Stimulated activated CD8-positive, alpha-beta memory T cell treated with anti-CD3 and anti-CD28 coated beads, Interleukin-2, amount 100 ng/mL, for 1 hour (primary cell): ENCODE measurements at places on chromosomes 2 and 18.

GRCh38 chr2:73297586-73297985 lies 4.2 kb upstream of the EGR4 start:
- no peak for DNase-seq

DNA sequence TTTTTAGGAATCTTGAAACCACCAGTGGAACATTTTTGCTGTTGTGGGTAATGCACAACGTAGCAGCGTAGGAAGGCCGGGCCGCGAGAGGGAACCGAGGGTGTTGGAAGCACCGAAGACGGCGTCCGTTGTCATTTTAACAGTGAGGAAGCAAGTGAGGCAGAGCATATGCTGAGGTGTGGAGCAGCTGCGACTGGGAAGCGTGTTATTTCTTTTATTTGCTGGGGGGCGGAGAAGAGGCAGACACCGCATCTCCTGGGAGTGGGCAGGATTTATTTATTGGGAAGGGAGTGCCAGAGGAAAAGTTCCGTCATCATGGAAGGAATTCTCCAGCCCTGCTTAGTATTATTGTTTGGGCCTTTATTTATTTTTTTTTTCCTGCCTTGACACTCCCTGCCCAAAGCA lies 232.8 kb downstream of the KLHL29 start:
- DNase-seq: no peak

DNA sequence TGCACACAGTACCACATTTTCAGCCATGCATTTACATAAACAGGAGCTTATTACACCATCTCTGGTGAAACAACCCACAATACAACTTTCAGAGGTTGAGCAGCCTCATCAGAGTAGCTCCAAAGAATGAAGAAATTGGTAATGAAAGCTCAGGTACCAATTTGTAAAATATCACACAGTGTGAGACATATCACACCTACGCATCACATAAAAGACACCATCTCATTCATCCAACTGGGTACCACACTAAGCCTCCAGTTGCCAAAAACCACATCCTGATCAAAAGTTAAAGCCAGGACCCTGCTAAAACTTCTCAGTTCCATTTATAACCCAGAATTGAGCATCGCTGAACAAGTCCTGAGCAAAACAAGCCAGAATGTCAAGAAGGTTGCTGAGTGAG lies 4.6 kb downstream of the TMEM163 start:
- no peak for DNase-seq

DNA sequence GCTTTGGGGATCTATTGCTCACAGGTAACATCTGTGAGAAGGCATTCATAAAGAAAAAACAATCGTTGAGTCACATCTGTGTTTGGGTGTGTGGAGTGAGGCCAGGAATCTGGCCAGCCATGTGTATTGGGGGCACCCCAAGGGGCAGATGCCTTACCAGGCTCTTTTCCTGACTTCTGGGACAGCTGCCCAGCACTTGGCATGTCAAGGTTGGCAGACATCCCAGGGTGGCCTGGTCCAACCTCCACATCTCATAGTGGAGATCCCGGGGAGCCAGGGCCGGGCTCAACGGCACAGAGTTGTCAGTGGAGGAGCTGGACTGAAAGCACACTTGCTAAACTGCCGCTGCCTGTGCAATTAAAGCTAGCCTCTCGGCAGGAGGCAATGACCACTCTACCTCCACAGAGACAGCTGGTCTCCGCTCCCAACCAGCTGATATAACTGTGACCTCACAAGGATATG lies 75.3 kb upstream of the MGAT4A start:
- DNase-seq: no peak

- no peak for DNase-seq
These were observed 126.9 kb upstream of the PXDN start for GRCh38 chr2:1871171-1871570.

GRCh38 chr2:74562126-74562775 lies 7.7 kb downstream of the DOK1 start:
- no peak for DNase-seq

DNA sequence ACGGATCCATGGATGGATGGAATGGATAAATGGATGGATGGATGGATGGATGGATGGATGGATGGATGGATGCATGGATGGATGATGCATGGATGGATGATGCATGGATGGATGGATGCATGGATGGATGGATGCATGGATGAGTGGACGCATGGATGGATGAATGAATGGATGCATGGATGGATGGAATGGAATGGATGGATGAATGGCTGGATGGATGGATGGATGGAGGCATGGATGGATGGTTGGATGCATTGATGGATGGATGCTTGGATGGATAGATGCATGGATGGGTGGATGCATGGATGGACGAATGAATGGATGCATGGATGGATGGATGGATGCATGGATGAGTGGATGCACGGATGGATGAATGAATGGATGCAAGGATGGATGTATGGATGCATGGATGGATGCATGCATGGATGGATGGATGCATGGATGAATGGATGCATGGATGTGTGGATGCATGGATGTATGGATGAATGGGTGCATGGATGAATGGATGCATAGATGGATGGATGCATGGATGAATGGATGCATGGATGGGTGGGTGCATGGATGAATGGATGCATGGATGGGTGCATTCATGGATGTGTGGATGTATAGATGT lies 209.2 kb downstream of the ALPK2 start:
- no peak for DNase-seq

DNA sequence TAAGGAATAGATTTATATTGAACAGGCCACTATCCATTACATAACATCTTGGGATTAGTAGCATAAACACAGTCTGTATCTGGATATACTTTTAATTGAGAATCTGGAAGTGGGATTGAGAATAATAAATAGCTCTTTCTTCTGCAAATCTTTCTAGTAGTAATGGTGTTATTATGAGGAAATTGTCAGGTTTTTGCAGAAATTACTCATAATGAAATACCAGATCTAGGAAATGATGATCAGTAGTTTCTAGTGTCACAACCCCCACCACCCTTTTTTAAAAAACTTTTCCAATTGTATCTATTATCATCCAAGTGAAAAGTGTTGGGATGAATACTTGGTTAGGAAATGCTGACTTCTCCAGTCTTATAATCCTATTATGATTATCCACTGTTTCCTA lies 18.7 kb downstream of the NBEAL1 start:
- no peak for DNase-seq

DNA sequence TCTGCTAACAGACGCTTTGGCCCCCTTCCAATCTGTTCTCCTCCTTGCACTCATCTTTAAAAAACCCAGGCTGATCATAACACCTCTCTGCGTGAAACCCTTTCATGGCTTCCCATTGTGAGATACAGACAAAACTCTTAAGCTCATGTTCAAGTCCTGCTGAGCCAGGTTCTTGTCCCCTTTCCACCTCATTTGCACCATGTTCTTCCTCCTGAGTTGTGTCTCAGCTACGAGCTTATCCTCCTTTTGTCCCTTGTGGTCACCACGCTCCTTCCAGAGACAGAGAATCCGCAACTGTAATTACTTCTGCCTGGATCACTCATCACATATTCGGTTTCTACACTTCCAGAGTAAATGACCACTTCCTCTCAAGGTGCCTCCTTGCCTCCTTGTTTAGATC lies 238.8 kb downstream of the ACTR3 start:
- DNase-seq: no peak

DNA sequence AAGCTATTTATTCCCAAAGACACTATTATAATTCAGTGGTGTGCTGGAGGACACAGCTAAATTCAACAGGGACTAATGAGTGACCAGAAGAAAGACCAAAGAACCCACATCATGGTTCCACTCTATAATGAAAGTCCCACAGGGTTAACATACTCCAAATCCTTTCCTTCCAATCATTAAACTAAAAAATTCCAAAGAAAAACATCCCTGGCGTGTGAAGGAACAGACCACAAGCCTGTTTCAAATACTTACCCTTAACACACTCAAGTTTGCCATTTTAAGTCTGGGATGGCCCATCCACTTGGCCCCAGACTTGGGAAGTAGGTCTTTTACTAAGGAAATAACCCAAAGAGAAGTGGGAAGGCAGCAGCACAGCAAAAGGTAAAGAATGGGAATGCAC lies 150.1 kb upstream of the CCDC150 start:
- DNase-seq: no peak
